ENCODE measurements at places on chromosomes 4 and X.

GRCh38 chr4:132839070-132839469 is 310.0 kb upstream of the PCDH10 start:
- no peaks in the 10 kb centered on the region for H3K36me3 ChIP-seq
- no peaks in the 10 kb centered on the region for H3K27me3 ChIP-seq
- no peak for DNase-seq
- H3K4me3 ChIP-seq: no peak overlapping the region

DNA sequence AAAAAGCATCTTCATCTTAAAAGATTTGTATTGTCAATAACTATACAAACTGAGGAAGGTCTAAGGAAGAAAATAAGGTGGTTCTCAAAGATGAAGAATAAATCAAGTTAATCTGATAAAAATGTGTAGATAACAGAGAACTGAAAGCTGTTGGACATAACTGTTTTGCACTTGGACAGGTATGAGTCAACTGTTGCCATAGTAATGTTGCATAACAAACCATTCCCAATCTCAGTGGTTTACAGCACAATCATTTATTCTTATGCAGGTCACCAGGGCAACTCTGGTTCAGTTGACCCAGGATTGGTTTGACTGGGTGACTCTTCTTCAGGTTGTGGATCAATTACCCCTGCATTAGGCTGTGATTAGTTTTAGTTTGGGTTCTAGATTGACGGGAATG is 2197.7 kb downstream of the ARAP2 start:
- H3K27me3 ChIP-seq: no peaks in the 10 kb centered on the region
- H3K36me3 ChIP-seq: no peaks in the 10 kb centered on the region
- H3K27ac ChIP-seq: no peak overlapping the region
- H3K4me1 ChIP-seq: no peaks in the 10 kb centered on the region
- H3K4me3 ChIP-seq: no peak overlapping the region

GRCh38 chrX:20361890-20362262 is 95.2 kb upstream of the RPS6KA3 start:
- no peak overlapping the region for H3K4me3 ChIP-seq
- H3K4me1 ChIP-seq: peaks cover 7% of the 10 kb centered on the region
- H3K27ac ChIP-seq: peak overlapping the region; percentile 61
- DNase-seq: no peak

DNA sequence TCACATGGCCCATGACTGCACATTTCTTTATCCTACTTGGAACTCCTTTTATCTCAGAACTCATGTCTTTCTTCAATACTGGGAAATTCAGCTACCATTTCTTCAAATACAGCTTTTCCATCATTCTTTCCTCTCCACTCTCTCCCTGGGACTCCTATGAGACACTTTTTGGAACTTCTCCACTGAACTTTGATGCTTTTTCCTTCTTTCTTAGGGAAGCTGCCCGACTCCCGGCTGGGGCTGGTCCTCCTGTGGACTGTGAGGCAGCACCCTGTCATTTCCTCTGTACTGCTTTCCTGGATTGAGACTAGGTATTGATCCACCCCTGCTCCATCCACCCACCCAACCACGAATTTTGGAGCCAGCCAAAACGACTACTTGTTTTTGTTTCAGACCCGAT is 40.0 kb downstream of the ZFYVE28 start:
- no peak overlapping the region for H3K27ac ChIP-seq
- DNase-seq: no peak
- H3K36me3 ChIP-seq: no peaks in the 10 kb centered on the region
- H3K4me1 ChIP-seq: no peaks in the 10 kb centered on the region
- H3K27me3 ChIP-seq: no peaks in the 10 kb centered on the region

GRCh38 chr4:153089742-153090141 is 114.5 kb upstream of the TRIM2 start:
- no peaks in the 10 kb centered on the region for H3K36me3 ChIP-seq
- H3K4me1 ChIP-seq: no peaks in the 10 kb centered on the region
- no peaks in the 10 kb centered on the region for H3K27me3 ChIP-seq
- H3K4me3 ChIP-seq: no peak overlapping the region
- DNase-seq: no peak

- H3K36me3 ChIP-seq: no peaks in the 10 kb centered on the region
- no peak for DNase-seq
- H3K27me3 ChIP-seq: no peaks in the 10 kb centered on the region
These were observed 55.4 kb downstream of the TTC29 start for GRCh38 chr4:146890301-146890700.

DNA sequence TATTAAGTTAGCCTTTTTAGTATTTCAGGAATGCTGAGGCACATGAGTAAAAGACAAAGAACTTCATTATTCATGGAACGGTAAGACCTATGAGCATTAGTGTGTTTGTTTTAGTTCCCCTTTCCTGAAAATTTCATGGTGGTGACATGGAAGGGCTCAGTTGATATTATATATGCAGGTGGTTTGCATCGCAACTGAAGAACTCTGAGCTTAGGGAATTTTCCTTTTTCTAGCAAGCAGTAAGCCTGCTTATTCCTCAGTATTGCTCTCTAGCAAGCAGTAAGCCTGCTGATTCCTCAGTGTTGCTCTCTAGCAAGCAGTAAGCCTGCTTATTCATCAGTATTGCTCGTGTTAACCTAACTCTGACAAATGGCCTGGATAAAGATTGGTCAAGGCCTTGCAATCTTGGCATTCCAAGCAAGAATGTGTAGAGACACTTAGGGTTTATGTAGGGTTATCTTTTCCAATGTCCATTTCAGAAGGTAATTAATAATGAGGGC is 37.7 kb upstream of the MAGEB18 start:
- no peaks in the 10 kb centered on the region for H3K36me3 ChIP-seq
- no peaks in the 10 kb centered on the region for H3K4me1 ChIP-seq
- no peaks in the 10 kb centered on the region for H3K27me3 ChIP-seq

DNA sequence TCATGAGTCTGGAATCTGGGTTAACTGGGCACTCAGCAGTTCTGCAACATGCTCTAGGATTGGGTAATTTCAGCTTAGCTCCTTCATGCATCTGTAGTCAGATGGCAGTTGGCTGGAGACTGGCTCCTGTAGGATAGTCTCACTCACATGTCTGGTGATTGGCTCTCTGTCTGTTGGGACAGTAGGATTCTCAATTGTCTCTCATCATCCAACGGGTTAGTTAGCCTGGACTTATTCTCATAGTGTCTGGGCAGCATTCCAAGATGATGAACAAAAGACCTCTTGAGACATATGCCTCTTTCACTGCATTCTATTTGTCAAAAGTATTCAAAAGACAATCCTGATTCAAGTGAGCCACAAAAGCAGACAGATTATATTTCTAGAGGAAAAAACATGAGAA is 795.6 kb upstream of the GALNTL6 start:
- no peak overlapping the region for H3K4me3 ChIP-seq
- H3K27me3 ChIP-seq: no peaks in the 10 kb centered on the region
- no peak overlapping the region for H3K27ac ChIP-seq

- no peaks in the 10 kb centered on the region for H3K27me3 ChIP-seq
- H3K27ac ChIP-seq: no peak overlapping the region
- no peak for DNase-seq
- no peak overlapping the region for H3K4me3 ChIP-seq
- no peaks in the 10 kb centered on the region for H3K4me1 ChIP-seq
These were observed 1005.5 kb upstream of the INTU start for GRCh38 chr4:126627255-126627654.

- H3K36me3 ChIP-seq: no peaks in the 10 kb centered on the region
- H3K27ac ChIP-seq: no peak overlapping the region
- DNase-seq: no peak
- H3K27me3 ChIP-seq: no peaks in the 10 kb centered on the region
- H3K4me1 ChIP-seq: no peaks in the 10 kb centered on the region
These were observed 200.0 kb upstream of the PSAPL1 start for GRCh38 chr4:7634661-7635251.

- H3K4me1 ChIP-seq: no peaks in the 10 kb centered on the region
- no peak for DNase-seq
- H3K27me3 ChIP-seq: no peaks in the 10 kb centered on the region
- no peak overlapping the region for H3K27ac ChIP-seq
- no peak overlapping the region for H3K4me3 ChIP-seq
- H3K36me3 ChIP-seq: no peaks in the 10 kb centered on the region
These were observed 257.5 kb upstream of the SLC7A11 start for GRCh38 chr4:138499627-138500026.

Data from colonic mucosa (tissue), 4 donors.